ENCODE measurements at places on chromosomes 16 and 17. TPM values are rescaled to one million over a fixed set of nuclear protein-coding genes. Genes with fewer than 3 reads are reported as not detected.

GNGT2 gene
- 18.2 TPM for total RNA-seq

DHRS7C gene
- total RNA-seq, result not detected

SLC2A4 gene
- total RNA-seq, result 0.17 TPM

- H3K36me3 ChIP-seq, result no peaks in the 10 kb centered on the region
- H3K4me3 ChIP-seq, result no peak overlapping the region
- no peak for DNase-seq
- H3K27ac ChIP-seq, result no peak overlapping the region
- H3K27me3 ChIP-seq, result peaks cover 18% of the 10 kb centered on the region
- H3K4me1 ChIP-seq, result no peaks in the 10 kb centered on the region
Observed at GRCh38 chr16:19344224-19344801, 58.8 kb downstream of the CLEC19A start.

GRCh38 chr17:81976332-81977210, 858 bp upstream of the ASPSCR1 start:
- H3K36me3 ChIP-seq, result peaks cover 7% of the 10 kb centered on the region
- DNase-seq, result peak; percentile 75
- peaks cover 2% of the 10 kb centered on the region for H3K27me3 ChIP-seq
- H3K27ac ChIP-seq, result peak overlapping the region; percentile 98

- H3K4me3 ChIP-seq, result peak overlapping the region; percentile 49
- no peak overlapping the region for H3K27ac ChIP-seq
- H3K4me1 ChIP-seq, result peaks cover 5% of the 10 kb centered on the region
- no peaks in the 10 kb centered on the region for H3K36me3 ChIP-seq
- no peak for DNase-seq
- H3K27me3 ChIP-seq, result peaks cover 67% of the 10 kb centered on the region
Observed at GRCh38 chr17:9003355-9004131, 17.8 kb upstream of the NTN1 start.
